ENCODE measurements at places on chromosomes 12 and 14.

DNA sequence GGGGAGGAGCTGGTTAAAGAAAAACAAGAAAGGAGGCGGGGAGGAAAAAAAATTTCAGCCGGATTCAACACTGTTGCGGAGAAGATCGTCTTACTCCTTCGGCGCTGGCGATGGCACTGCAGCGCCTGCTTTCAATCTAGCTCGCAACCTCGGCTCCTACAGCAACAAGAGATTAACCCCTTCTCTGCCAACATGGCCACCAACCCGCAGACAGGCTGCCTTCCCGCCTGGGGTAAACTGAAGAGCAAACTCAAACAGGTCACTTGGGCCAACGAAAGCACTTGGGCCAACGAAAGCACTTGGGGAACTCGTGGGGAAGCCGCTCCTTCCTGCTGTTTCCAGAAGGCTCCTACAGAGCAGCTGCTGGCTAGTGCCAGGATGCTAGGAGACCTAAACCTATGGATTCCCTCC, 73.7 kb downstream of the CIT start:
- DNase-seq, result no peak

DNA sequence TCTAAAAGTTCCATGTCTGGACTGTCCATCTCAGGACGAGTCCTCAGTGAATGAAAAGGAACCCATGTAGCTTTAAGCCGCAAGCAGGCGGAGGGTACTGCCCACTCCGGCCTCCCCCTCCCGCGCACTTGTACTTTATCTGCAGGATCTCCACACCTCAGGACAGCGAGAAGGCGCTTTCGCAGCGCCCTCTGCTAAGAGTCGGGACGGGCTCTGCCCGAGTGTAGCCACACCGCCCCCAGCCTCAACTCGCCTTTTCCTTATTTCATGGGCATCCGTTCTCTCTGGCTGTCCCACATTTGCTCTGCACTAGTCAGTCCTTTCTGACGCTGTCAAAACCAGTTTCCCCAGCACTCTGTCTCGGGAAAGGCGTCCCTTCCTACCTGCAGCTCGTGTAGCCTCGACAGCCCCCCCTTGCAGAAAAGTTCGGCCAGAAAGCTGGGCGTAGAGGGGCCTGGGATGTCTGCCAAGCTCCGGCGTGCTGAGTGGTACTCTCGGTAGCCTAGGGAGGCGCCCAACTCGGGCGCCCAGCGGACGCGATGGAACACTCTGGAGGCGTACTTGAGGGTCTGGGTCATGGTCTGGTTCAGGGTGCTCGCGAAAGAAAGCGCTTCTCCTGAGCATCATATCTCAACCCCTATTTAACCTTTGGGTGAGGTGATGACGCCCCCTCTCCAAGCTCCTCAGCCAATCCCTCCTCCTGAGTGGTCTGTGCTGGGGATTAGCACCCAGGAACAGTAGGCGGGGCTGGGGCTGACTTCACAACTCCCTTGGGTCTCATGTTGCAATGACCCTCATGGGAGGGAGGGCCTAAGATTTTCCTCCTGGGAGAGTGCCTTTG, at the start of gene CYP27B1:
Gene CYP27B1 (minus strand): TSS at position 615 of the 841 bp plus-strand sequence. CDS start 37 bp downstream, at position 578.
- DNase-seq, result no peak

- no peak for DNase-seq
Observed at GRCh38 chr14:42149609-42150261, 543.1 kb downstream of the LRFN5 start.

DNA sequence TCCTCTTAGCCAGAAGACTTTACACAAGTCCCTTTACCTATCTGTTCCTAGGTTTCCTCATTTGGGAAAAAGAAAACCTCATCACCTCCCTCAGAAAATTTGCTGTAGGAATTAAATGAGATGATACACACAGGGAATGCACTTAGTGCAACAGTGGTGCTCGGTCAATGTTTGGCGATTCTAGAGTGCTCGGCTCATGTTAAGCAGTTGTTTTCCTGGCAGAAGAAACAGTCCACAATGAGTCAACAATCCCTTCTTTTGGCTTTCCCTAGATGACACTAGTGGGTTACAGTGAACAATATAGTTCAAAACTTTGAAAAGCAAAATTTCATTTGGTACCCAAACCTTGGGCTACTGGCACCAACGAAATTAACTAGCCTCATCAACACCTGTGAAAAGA, 3.9 kb upstream of the TMEM233 start:
- no peak for DNase-seq

DNA sequence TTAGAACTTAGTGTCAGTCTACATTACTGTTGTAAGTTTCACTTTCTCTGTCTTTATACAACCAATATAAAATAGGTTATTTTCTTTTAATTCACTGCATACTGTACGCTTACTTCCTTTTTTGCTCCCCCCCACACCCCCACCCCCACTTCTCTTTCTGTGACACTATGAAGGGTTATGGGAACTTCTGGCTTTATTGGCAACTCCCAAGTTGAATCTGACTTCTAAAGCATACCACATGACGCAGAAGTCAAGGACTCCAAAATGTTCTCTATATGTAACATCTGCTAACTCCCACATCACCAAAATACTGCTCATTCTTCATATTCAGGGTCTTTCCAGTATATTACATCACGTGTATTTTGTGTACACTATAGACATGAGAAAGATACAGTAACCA, 81.2 kb upstream of the ATXN7L3B start:
- DNase-seq, result peak; percentile 41

- DNase-seq, result no peak
Observed at GRCh38 chr12:96036765-96037455, 1.5 kb upstream of the LTA4H start.
